ENCODE measurements at places on chromosomes 1 and 21. TPM values are rescaled to one million over a fixed set of nuclear protein-coding genes. Genes with fewer than 3 reads are reported as not detected.

NCF2 gene
- not detected for total RNA-seq

RXFP4 gene
- not detected for total RNA-seq

PDC gene
- not detected for total RNA-seq

MYCL gene
- under 0.01 TPM for total RNA-seq

ST6GALNAC3 gene
- total RNA-seq, result 50.0 TPM

LCE2B gene
- not detected for total RNA-seq

UTS2 gene
- total RNA-seq, result not detected

HSD3B2 gene
- not detected for total RNA-seq

GJA5 gene
- not detected for total RNA-seq

RPS8 gene
- 997 TPM for total RNA-seq

TMEM82 gene
- total RNA-seq, result not detected

TFAP2E gene
- total RNA-seq, result 0.31 TPM

CD1B gene
- not detected for total RNA-seq

GUCA2B gene
- not detected for total RNA-seq

GRIK1 gene
- not detected for total RNA-seq

CACNA1S gene
- total RNA-seq, result not detected

AMY1C gene
- total RNA-seq, result not detected

TPR gene
- 38.2 TPM for total RNA-seq

ZBTB8B gene
- total RNA-seq, result under 0.01 TPM

FCRL2 gene
- total RNA-seq, result not detected

C1QTNF12 gene
- total RNA-seq, result not detected

KCNQ4 gene
- total RNA-seq, result under 0.01 TPM

FOXD3 gene
- 15.1 TPM for total RNA-seq

CNKSR1 gene
- total RNA-seq, result 0.33 TPM

MPZ gene
- total RNA-seq, result 0.33 TPM

EFNA3 gene
- 0.33 TPM for total RNA-seq

CFAP45 gene
- 0.67 TPM for total RNA-seq

MR1 gene
- 7.7 TPM for total RNA-seq

KIF14 gene
- total RNA-seq, result 6.2 TPM

MKNK1 gene
- 22.0 TPM for total RNA-seq

WNT2B gene
- 1.5 TPM for total RNA-seq

KCNA3 gene
- total RNA-seq, result not detected

GSTM5 gene
- total RNA-seq, result not detected

OVAAL gene
- total RNA-seq, result not detected
